ENCODE measurements at places on chromosomes 4 and X.
A peak's percentile ranks its signal among the peaks of the same experiment; 100 is the strongest.

GRCh38 chr4:153089742-153090141 lies 114.5 kb upstream of the TRIM2 start:
- no peak for DNase-seq

GRCh38 chr4:24666316-24666715 lies 82.0 kb upstream of the DHX15 start:
- DNase-seq, result no peak

- peak; percentile 1 for DNase-seq
These were observed 258.3 kb upstream of the GABRA2 start for GRCh38 chr4:46648088-46648744.

DNA sequence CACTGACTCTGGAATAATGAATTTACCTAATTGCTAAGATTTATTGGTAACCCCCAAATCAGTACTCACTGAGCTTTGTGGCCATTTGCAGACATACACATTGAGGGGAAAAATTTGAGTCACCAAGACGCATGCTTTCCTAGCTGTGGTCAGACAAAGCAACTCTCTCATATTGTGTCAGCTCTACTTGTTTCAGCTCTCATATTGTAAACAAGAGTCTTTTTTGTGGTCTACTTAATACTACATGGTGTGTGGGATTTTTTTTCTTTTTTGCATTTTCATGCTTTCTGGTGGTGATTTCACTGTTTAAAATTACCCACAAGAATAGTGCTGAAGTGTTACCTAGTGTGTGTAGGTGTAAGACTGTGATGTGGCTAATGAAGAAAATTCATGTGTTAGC lies 428.2 kb upstream of the GALNT7 start:
- no peak for DNase-seq

- DNase-seq, result no peak
These were observed 10.9 kb downstream of the EVC start for GRCh38 chr4:5721923-5722322.

DNA sequence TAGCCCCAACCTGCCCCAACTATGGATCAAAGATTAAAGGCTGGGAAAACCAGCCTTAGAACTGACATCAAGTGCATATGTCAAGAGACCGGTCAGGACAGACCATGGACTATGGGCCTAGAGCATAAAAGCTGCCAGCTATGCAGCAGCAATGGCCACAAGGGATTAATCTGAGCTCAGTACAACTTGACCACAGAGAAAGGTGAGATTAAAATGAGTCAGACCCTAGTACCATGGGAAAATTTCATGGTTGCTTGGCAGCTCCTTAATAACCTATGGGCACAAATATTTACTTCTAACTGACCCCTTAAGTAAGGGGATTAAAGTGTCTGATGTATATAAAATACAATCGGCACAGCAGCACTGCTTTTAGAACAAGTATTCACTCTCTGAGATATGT lies 54.4 kb downstream of the CBR4 start:
- DNase-seq, result no peak

- no peak for DNase-seq
These were observed 2.2 kb downstream of the GPR78 start for GRCh38 chr4:8582436-8582835.

DNA sequence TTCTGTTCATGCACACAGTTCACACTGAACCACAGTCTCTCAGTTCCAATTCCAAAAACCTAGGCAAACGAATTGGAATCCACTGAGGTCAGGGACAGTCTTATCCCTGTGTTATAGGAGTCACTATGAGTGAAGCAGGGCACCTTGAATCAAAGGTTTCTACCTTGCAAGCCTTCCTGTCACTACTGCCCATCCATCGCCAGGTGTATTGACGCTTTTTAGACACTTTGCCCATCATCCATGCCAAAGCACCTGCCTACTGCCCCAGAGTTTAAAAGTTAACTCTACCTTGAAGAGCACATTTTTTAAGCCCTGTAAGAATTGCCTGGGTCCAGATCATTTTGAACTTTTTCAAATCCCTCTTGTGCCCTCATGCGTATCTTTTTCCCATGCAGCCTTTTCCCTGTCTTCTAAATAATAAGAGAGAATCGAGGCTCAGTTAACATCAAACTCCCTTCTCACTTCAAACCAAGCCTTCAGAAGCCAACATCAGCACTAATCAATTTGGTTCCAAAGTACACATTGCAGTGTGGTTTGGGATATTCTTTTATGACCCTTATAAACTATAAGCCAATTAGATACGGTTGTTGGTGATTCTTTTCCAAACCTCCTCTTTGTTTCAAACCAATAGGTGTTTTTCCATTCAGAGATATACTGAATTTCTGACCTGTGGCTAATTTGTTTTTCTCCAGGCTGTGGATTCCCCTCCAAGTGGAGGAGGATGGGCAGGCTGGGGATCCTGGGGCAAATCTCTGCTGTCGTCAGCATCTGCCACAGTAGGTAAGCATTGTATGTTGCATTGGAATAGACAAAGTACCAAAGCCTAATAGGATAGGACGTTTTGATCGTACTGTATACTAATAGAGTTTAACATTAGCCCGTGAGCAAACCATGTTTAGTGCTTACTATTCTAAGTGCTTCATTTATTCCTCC lies 23.7 kb downstream of the FAM114A1 start:
- DNase-seq, result no peak

DNA sequence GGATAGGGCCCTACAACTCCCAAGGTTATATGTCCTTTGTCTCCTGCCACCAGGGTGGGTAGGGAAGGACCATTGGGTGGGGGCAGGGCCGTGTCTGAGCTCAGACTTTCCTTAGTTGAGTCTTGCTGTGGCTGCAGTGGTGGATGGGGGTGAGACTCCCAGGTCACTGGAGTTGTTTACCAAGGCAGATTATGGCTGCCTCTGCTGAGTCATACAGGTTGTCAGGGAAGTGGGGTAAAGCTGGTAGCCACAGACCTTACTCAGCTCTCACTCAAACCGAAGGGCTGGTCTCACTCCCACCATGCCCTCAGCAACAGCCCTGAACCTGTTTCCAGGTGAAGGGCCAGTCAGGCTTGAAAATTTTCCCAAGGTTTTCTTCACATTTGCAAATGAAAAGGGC lies 58.8 kb upstream of the FAAH2 start:
- no peak for DNase-seq

DNA sequence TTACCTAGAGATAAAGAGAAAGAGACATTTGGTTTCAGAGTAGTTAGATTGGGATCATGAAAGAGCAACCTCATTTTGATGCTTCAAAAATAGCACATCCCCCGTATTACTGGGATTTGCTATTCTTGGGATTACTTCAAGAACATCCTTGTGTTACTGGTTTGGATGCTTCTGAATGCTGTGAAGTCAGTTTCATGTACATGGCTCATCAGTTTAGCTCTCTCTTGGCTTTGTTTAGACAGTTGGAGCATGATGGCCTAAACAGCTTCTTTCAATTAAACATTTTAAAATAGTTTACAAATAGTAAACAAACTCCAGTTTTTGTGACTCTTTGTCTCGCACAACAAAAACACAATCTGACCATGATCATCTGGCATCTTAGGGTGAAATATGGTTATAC lies 23.9 kb downstream of the HTT start:
- no peak for DNase-seq

GRCh38 chrX:136318156-136318555 lies 17.4 kb downstream of the ADGRG4 start:
- DNase-seq, result peak; percentile 52

- no peak for DNase-seq
These were observed 115.2 kb upstream of the KIT start for GRCh38 chr4:54542540-54543041.

DNA sequence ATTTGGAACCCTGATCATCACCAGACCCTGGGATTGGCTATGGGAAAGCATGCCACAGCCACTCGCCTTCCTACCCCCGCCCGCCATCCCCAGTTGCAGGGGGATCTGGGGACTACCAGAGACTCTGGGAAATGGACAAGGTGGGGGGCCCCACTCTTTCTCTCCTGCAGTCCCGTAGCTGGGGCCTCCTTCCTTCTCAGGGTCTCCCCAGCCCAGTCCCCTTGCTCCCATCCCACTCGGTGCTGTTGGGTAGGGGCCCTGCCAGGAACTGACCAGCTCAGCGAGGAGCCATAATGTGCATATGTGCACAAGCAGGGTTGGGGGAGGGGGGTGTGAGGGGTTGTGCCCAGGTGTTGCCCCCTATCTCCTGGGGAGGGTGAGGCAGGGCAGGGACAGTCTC lies 3.4 kb upstream of the USP11 start:
- DNase-seq, result no peak

DNA sequence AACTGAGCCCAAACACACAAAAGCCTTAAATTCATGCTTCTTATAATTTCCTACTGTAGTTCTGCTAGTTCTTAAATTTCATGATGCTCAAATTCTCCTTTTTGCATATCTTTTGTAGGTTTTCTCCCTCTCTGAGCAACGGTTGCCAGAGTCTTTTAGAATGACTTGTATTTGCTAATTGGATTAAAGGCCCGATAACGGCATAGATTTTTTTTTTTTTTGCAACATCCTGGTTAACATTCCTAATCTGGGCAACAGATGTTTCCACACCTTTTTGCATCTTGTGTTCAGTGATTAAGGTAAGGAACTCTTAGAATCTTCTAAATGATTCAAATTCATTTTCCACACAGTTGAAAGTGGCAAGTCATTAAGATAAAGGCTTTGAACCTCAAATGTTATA lies 66.3 kb upstream of the ADGRG2 start:
- no peak for DNase-seq

DNA sequence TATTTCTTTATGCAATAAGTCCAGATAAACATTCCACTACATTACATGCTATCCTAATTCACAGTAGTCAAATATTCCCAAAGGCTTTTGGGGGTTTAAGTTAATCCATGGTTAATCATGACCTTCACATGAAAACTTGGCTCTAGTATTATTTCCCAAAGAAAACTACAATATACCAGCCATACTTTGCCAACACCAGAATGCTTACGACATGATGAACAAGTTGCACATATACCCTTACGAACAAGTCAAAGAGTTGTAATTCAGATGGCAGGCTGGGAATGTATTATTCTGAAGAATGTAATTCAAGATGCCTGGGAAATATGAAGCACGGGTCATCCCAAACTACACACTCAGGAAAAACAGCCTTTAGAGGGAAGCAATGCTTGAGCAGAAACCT lies 499.6 kb downstream of the PPARGC1A start:
- no peak for DNase-seq

DNA sequence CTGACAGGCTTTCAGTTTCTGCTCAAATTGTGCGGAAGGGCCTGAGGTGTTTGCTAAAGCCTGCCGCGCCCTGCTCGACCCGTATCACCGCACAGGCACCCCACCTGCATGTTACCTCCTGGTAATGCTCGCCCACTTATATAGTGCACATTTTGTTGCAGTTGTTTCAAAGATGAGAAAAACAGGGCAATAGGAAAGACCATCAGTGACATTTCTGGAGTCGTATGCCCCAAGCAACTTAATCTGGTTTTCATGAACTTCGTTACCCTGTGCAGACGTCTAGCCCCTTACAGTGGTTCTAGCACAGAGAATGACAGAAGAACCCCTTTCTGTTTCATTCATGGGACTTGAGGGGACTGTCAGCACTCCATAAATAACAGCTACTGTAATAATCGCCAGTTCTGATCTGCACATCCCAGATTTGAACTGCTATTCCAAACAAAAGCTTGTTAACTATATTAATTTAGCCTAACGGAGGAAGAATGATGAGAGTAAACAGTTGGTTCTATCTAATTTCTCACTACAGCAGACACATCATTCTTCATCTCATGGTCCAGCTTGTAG lies 940 bp upstream of the DCTD start:
- no peak for DNase-seq

GRCh38 chrX:110036162-110037033 lies 33.5 kb downstream of the TMEM164 start:
- DNase-seq, result no peak

GRCh38 chr4:95838192-95838591 lies 1.7 kb upstream of the PDHA2 start:
- peak; percentile 59 for DNase-seq

DNA sequence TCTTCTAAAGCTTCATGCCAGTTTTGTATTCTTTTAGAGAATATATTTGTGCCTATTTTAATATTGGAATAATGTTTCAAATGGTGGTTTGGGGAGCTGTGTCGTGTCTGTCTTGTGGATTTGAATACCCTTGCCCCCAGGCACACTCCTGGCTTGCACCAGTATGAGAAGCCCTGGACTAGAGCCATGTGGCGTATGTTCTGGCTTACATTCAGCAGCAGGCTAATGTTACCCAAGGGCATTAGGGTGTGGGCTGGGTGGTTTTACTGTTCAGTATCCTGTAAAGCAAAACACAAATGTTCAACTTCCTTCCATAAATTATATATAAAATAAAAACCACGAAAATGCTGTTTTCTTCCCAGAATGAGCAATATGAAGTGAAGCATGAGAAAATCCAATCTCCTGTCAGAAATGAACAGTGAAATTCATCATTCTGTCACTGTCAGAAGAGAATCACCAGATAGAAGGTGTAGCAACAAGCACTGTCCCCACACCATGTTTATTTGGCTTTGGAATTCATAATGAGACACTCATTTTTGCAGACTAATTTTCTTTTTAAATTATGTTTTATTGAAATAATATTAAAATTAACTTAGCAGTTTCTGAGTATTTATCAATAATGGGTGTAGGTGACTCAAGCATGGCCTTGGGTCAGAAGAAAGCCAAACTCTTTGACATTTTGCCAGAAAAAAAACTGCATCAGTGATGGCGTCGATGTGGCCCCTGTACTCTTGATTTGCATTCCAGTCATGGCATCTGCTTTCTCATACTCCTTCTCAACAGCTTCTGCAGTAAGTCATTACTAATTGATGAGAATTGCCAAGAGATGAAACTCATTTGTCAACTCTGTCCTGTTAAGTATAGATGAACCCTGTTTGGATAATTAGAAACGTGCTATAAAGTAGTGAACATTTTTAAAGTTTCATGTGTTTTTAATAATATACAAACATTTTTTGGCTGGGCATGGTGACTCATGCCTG lies 43.8 kb downstream of the WWC2 start:
- peak; percentile 71 for DNase-seq

GRCh38 chr4:115505326-115505725 lies 391.9 kb upstream of the NDST4 start:
- no peak for DNase-seq

- DNase-seq, result peak; percentile 55
These were observed 201.3 kb downstream of the RBM46 start for GRCh38 chr4:154982187-154983047.

- DNase-seq, result no peak
These were observed 176.7 kb downstream of the SHROOM3 start for GRCh38 chr4:76611616-76612207.

DNA sequence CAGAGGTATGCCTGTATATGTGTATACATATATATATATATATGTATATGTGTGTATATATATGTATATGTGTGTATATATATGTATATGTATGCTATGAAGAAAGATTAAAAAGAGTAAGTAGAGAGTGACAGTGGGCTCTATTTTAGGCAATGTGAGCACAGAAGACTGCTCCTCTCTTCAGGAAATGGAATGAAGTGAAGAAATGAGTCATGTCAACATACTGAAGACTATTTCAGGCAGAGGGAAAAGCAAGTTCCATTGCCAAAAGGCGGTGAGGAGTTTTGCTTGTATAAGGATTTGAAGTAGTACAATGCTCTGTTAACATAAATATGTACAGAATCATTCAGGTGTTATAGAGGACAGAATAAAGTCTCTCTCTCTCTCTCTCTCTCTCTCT lies 773.2 kb upstream of the FTHL17 start:
- DNase-seq, result no peak

- no peak for DNase-seq
These were observed 171.8 kb upstream of the FAM9B start for GRCh38 chrX:9205599-9206223.

- peak; percentile 53 for DNase-seq
These were observed 36.8 kb downstream of the TSC22D3 start for GRCh38 chrX:107738768-107739167.

GRCh38 chr4:162683659-162684370 lies 482.9 kb downstream of the NAF1 start:
- no peak for DNase-seq

GRCh38 chrX:150084496-150085229 lies 146.4 kb upstream of the EOLA2 start:
- DNase-seq, result no peak
